T-helper 2 cell (primary cell): ENCODE measurements at places on chromosomes 5 and 9.

DNA sequence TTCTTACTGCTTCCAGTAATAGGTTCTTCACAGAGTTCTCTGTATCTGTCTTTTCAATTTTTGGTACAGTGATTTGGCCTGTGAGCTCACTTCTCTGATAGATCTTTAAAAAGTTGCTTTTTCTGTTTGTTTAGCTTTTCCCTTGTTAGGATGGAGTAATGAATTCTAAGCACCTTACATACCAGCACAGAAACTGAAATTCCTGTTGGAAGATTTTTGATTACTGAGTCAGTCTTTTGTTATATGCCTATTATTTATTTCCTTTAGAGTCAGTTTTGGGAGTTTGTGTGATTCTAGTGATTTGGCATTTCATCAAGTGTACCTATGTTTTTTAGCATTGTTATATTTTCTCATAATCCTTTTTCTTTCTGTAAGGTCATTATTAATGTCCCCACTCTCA is 37.6 kb upstream of the IPPK start:
- no peak for DNase-seq

DNA sequence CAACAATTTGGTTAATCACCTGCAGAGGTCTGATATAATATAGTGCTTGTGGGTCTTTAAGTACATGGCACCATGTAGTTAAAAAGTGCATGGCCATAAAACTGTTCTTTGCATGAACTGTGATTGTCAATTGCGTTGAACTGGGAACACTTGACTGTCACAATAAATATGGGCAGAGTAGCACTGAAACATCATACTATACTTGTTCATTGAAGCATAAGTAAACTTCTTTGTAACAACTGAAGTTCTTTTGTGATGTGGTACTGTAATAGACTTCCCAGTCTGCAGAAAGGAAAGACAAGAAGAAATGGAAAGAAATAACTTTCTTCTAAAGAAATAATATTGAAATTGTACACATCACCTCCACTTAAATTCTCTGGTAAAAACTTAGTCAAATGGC is 9.8 kb upstream of the NTRK2 start:
- no peak for DNase-seq

GRCh38 chr9:79237861-79238260 is 333.9 kb upstream of the TLE4 start:
- no peak for DNase-seq

- no peak for DNase-seq
Measured at GRCh38 chr5:146647656-146648199, 131.7 kb upstream of the GPR151 start.

DNA sequence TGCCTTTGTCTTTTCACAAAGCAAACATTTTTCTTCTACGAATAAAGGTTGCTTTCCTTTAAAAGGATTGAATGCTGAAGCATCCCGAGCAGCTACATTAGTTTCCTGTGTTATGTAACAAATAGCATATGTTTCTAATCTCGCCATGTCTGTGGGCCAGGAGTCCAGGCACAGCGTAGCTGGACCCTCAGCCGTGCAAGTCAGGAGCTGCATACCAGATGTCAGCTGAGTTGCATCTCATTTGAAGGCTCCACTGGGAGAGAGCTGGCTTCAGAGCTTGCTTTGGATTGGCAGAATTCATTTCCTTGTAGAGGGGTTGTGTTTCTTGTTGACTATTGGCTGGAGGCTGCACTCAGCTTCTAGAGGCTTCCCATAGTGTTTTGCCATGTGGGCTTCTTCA is 16.0 kb upstream of the GOLPH3 start:
- DNase-seq, result no peak

- no peak for DNase-seq
Measured at GRCh38 chr9:32839013-32839885, 55.9 kb downstream of the TMEM215 start.
